ENCODE measurements at places on chromosomes 11 and 22.

DNA sequence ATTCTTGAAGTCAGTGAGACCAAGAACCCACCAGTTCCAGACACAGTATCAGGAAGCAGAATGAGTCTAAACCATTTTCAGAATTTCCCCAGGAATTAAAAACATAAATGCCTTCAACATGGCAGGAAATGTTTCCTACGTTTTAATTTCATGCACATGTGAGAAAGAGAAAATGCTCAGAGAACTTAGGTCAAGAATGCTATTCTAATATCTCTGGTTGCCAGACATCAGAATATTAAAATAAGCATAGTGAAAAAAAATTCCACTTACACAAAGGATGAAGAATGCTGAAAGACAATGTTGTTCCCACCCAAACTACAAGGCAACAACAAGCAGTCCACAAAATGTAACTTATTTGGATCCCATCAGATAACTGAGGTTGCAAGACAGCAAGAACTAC, 104.8 kb downstream of the RAB38 start:
- DNase-seq: no peak

DNA sequence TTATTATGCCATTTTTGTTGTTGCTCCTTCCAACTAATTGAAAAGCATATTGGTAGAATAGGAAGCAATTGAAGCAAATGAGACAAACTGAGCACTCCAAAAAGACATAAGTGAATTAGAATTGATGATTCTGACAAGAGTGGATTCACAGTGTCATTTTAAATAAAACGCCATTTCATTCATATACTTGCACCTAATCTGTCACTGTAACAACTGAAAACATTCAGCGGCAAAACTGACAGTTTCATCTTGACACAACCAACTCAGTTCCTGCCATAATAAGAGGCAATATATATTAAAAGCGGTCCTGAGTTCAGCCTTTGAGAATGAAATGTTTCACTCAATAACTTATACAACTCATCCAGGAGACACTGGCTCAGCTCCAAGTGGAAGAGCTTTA, 306.8 kb downstream of the CNTN5 start:
- no peak for DNase-seq

DNA sequence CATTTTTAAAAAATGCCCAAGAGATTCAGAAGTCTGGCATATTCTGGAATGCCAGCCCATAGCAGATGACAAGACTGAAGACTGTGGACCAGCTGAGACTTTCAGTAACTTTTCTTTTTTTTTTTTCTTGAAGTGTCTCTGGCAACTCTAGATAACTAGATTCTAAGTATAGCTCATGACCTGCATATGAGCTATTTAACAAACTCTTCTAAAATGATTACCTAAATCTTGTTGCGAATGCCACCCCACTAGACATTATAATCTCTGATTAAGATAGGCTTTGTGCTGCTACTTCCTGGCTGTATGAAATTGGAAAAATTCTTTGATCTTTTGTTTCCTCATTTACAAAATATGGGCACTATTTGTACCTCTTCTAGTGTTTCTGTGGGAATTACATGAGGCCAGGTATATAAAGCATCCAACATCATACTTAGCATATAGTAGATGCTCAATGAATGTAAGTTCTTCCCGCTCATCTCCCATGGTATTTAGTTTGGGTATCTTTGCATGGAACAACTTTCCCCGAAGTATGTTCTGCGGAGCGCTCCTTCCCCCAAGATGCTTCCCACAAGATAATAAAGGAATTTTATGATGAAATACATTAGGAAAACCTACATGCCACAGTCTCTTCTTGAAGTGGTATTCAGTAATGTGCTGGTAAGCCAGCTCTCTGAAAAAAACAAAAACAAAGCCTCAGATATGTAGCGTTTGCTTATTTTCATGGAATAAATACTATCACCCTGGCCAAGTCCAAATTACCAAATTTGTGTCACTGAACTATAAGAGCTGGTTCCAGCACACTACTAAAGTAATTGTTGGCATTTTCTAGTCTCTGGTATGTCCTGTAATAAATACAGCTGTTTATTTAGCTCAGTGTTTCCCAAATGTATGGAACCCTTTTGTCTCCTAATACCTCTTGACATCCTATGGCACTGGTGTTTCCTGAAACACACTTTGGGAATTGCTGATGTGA, 86.8 kb upstream of the TIMP3 start:
- no peak for DNase-seq

DNA sequence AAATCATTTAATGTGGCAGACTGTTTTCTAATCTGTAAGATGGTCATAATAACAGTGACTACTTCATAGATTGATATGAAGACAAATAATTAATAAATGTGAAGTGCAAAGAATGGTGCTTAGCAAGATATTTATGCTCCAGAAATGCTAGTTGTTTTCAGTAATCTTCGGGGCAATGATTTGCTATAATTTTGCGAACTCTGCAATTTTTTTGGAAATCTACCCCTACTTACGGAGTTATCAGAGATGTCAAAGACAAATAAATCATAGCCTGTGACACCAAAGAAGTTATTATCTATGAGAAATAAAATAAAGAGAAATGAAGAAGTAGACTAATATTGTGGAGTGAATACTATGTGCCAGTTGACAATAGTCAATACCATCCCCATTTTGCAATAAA, 634.1 kb upstream of the LRRC4C start:
- no peak for DNase-seq

DNA sequence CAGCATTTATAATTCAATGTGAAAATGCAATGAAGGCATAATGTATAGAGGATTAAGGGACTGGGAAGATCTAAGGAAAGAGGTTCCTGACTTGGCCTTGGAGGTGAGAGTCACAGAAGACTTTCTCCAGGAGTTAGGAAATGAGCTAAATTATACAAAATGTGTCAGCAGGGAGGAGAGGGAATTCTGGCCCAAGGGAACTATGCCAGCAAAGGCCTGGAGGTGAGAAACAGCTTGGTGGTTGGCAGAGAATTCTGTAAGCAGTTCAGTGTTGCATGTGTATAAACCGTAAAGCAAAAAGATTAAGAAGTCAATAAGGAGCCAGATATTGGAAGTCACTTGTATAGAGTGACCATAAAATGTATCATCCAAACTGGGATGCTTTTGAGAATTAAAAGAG, 142.2 kb upstream of the SESN3 start:
- no peak for DNase-seq

GRCh38 chr11:73243093-73243485, 25.0 kb downstream of the P2RY2 start:
- no peak for DNase-seq

DNA sequence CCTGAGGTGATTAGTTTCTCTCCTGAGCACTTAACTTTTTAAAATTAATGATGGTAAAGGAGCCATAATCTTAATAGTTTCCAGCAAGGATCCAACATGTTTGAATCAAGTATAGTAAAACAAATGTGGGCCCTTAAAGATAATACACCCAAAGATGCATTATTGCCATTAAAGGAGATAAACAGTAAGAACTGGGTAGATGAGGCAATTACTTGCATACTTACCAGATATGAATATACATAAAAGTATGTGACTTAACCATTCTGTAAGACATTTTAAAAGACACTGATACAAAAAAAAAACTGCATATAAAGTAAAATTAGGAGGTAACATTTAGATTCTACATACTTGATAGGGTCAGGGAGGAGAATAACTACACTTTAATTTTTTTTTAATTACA, 48.2 kb downstream of the CADM1 start:
- no peak for DNase-seq

GRCh38 chr22:27090611-27091011, 433.2 kb downstream of the MIAT start:
- no peak for DNase-seq

All from spinal cord (tissue), 10 donors.